ENCODE measurements at places on chromosomes 16 and 17.

DNA sequence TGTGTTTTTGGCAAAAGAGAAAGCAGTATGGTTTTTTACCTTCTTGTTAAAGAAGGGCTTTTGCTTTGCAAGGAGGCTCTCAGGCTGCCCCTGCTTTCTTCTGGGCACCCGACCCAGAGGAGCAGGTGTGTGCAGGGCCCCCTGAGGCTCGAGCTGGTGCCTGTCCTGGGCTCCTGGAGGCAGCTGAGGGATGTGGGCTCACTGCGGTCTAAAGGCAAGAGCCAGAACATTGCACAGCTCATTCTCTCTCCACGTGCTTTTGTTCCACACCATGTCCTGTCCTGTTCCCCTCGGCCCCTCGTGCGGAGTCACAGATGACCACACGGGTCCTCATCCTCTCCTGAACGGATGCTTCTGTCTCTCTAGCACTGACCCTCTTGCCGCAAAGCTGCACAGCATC is 36.7 kb upstream of the CAPN15 start:
- DNase-seq: no peak

DNA sequence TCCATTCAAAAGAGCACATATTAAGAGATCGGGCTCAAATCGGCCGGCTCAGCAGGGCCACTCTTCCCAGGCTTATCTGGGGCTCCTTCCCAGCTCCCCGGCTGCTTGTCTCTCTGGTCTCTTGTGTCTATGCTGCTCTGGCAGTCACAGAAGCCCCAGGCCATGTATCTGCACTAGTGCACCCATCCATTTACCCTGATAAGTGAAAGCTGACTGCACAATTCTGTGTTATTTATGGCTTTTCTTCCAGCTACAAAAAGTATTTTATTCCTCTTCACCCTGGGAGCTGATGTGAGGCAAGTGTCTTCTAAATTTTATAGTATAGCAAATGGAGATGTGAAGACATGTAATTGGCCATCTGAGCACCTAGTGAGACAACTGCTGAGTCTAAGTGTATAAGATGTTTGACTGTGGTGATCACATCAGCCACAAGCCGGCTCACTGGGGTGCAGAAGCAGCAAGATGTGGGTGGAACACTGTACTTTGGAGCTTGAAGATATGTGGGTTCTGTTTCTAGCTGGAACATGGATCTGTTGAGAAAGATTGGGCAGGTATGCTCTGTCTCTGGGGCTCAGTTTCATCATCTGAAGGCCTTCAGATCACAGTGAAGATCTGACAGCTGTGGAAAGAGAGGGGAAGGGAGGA is 78.1 kb upstream of the MPHOSPH6 start:
- no peak for DNase-seq

- DNase-seq: no peak
Observed at GRCh38 chr17:45368651-45369050, 51.8 kb upstream of the MAP3K14 start.

DNA sequence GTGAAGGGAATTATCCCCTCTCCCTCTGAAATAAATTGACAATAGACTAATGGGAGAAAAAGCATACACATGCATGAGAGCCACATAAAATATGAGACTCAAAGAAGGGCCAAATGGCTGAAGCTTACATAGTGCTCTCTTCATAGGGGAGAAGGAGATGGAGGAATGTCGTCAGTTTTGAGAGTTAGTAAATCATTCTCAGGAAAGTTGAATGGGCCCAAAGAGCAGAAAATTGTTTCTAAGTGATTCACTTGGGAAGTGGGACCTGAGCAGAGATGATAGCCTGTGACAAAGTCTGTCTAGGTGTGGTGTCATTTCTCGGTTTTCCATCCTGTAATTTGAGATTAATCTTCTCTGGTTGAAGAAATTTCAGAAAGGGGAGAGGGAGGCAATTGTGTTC is 35.0 kb downstream of the BCAS3 start:
- DNase-seq: no peak

DNA sequence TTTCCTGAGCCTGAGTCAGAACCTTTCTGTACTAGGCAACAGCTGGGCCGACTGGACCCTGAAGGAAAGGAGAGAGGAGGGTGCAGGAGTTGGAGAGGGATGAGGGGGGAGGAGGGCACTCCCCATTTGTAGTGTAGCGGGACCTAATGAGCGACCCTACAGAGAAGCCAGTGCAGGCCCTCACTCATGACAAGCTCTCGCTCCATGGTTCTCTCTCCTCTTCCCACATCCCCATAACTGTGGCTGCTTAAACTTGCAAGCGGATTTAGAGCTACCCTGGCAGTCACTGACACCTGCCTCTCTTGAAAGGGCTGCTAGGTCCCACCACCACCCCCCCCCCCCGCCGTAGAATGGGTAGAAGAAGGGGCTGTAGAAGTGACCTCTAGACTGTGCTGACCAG is 14.5 kb downstream of the NKD1 start:
- no peak for DNase-seq

GRCh38 chr17:78557598-78558039 is 19.6 kb downstream of the DNAH17 start:
- DNase-seq: no peak

All from glutamatergic neuron (in vitro differentiated cells).